ENCODE measurements at places on chromosomes 5 and 9.

DNA sequence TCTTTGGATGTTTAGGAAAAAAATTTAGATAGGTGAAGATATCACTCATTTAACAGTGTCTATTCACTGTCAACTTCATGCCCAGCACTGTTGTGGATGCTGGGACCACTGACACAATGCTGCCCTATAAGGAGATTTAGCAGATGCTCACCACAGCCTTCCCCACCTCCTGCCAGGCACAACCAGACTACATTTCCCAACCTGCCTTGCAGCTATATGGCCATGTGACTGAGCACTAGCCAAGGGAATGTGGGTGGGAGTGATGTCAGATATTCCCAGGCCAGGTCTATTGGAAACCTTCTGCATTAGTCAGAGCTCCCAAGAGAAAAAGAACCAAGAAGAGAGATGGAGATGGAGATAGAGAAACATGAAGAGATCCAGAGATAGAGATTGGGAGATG is 302.6 kb upstream of the TAS2R1 start:
- no peak for DNase-seq

GRCh38 chr9:89622933-89623861 is 18.4 kb downstream of the GADD45G start:
- DNase-seq = no peak

GRCh38 chr5:154264549-154265196 is 74.1 kb downstream of the GALNT10 start:
- no peak for DNase-seq

DNA sequence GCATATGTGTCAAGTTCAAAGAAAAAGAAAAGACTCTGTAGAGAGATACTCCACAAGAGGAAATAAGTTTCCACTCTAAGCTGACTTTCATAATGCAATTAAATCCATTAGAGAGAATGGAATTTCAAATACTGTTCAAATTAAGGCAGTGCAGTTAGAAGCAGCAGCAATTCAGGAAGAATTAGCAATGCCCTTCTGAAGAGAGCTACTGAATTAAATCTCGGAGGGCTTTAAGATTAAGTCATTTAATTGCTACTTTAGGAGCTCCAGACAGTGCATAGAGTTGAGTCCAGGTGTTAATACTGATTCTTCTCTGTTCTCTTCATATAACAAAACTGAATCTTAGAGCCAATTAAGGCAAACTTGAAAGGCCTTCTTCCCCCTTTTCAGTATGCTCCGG is 8.5 kb downstream of the CDH12 start:
- DNase-seq = no peak

- no peak for DNase-seq
Measured at GRCh38 chr9:106723926-106724325, 139.0 kb upstream of the ZNF462 start.

- DNase-seq = no peak
Measured at GRCh38 chr5:68947986-68948385, 145.8 kb upstream of the SLC30A5 start.

DNA sequence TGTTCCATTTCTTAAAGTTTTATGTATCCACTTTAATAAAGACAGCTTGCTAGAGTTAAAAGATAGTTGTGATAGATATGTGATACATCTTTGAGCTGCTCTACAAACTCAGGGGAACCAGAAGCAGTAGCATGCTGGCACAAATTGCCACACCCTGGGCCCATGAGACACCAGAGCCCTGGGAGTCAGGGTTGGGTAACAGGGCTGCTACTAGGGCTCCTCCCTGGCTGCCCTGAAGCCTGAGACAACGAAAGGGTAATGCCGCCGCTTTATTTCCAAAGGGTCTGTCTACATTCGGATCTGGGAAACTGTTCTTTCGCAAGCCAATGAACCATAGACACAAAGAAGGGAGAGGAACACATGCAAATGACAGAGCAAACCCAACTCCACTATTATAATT is 29.2 kb downstream of the PTPN3 start:
- DNase-seq = no peak

DNA sequence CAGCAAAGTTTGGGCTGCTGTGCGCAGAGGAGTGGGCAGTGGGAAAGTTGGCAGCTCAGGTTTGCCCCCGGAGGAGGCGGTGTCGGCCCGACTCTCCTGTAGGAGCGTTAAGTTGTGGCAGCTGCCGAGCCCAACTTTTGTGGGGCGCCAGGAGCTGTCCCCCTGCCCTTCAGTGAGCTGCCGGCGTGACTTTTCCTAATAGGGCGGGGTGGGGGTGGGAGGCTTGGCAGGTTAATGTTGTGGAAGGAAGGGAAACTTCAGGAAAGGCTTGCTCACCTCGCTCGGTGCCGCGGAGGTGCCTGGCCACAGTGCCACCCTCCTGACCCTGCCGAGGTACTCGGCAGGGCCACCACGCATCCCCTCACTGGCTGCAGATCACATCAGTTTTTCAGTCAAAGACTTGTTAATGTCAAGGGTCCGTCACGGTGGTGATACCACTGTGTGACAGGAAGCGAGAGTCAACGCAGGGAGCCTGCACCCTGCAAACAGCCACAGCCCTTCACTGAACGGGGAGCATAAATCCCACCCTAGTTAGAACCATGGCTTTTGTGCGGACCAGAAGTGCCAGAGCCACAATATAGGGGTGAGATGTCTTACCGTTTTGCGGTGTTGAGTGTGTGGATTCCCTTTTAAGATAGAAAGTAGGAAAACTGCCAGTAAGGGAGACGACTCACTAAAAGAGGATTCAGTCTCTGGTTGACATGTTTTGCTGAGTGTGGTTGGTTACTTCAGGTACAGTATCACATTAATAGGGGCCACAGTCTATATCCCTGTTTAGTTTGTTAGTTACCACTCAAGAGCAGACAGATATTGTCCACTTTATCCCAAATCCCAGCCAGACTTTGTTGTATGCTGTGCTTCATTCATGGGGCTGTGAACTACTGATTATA is 796 bp downstream of the LNPEP start:
- peak; percentile 11 for DNase-seq

DNA sequence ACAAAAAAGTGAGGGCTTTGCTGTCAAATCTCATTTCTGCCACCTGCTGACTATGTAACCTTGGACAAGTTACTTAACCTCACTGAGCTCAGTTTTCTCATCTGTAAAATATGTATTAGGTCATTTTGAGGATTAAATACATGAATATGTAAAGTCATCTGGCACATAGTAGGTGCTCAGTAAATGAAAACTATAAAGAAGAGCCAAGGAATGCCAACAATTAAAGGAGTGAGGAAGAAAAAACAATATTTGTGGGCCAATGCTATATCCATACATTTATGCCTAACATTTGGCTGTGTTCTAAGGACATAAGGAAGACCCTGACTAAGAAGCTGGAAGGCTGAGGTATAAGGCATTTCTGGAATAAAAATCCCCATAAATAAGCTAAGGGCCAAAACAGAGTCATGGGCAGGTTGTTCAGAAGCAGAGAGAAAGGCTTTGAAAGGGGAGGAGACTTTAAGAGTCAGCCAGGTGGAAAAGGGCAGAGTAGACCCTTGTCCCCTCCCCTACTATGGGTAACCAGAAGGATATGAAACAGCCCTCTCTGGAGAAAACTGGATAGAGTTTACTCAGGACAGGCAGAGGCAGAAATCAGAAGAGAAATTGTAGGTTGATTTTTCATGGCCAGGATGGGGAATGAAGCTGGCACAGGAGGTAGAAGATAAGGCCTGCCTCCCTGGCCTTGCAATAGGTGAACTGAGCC is 47.6 kb upstream of the SIL1 start:
- no peak for DNase-seq

- no peak for DNase-seq
Measured at GRCh38 chr9:78605041-78606000, 308.4 kb downstream of the PSAT1 start.

DNA sequence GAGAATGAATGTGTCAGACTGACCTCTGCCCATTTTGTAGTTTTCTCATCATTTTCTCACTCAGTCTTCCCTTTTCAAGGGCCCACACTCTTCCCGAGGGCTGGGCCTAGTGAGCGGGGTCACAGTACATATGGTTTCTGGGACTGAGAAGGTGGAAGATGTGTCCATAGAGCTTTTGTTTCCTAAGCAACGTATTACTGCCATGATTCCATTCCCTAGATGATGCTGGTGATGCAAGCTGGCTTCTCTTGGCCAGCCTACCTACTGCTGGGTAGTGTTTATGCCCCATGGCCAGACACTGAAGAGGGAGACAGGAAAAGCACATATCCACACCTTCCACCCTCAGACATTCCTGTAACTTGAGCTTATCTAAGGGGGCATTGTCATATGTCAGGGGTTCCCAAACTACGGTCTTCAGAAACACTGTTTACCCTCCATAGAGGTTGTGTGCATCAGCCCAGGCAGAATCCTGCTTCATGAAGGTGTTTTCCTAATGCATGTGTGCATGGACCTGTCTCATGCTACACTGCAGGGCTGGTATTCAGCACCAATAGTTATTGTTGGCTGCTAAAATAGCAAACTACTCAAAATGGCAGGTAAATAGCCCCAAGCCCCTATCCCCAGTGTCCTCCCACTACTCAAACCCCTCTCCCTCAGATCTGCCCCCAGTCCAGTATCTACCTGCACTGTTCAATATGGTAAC is 9.5 kb downstream of the IRF1 start:
- no peak for DNase-seq

DNA sequence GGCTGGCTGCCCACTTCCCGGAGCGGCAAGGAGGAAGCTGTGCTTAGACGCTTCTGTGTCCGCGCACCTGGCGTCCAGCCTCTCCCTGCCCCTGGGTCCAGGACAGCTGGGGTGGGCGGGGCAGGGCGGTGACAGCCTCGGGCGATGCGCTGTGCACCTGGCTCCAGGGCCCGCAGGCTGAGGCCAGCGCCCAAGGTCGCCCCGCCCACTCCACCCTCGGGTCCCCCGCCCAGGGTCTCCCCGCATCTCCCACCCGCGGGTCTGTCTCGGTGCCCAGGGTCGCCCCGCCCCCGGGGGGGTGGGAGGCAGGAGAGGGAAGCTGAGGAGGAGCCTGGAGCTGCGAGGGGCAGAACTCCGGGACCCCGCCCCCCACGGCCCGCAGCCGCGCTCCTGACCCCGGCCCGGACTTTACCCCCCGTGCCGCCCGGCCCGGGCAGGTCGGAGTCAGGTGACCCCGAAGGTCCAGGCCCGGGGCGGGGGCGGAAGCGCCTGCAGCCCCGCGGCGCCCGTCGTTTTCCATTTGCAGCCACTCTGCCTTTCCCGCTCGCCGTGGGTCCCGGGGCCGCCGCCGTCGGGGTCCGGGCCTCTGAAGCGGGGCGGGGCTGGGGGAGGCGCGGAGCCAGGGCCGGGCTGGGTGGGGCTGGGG is at the start of gene ENTPD8:
TSS of gene ENTPD8 (minus strand) at position 69 of the 646 bp plus-strand sequence. CDS start 3,072 bp downstream, outside the sequence.
- no peak for DNase-seq

DNA sequence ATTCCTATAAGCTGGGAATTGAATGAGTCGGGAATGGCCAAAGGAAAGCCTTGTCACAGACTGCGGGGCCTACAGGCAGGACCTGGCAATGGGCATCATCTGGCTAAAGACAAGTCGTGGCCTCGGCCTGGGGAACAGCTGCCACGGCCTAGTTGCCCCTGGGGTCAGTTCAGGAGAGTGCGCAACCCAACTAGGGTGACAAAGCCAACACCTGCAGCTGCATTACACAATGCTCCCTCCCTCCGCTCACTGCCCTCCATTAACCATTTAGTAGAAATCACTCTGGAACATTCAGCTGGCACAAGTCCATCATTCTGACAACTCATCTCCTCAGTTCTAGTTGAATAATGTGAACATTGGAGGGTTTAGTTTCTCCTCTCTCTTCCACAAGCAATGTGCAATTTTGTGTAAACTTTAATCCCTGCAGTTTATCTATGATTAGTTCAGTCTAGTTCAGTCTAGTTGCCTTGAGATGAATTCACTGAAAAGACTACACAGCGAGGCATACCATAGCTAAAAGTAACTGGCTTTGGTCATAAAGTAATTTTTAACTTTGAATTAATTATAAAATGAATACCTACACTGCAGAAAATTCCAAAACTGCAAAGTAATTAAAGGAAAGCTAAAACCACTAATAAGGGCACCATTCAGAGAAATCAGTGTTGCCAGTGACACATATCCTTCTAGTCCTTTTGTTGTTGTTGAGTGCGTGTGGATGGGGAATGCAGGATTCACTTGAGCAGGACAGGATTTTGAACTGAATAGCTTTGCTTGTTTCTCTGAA is 5.1 kb downstream of the GLDC start:
- no peak for DNase-seq

DNA sequence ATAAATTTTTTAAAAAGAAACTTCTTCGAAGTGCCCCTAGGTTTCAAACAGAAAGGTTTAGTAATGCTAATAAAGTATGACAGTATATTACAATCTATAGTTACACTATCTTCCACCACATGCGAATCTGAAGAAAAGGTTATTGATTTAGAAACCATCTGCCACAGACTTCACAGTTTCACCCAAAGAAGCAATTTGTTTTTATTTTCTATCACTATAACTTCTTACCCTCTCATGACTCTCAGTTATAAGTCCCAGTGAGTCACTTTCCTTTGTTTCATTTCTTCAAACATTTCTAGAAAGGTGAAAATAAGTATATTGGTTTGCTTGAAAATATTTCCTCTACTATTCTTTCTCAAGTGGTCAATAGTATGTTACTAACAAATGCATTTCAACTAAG is 93.6 kb downstream of the MCTP1 start:
- DNase-seq = no peak

GRCh38 chr5:173613433-173614159 is 2.9 kb downstream of the BOD1 start:
- no peak for DNase-seq

- DNase-seq = no peak
Measured at GRCh38 chr5:133746834-133747233, 134.5 kb upstream of the FSTL4 start.

DNA sequence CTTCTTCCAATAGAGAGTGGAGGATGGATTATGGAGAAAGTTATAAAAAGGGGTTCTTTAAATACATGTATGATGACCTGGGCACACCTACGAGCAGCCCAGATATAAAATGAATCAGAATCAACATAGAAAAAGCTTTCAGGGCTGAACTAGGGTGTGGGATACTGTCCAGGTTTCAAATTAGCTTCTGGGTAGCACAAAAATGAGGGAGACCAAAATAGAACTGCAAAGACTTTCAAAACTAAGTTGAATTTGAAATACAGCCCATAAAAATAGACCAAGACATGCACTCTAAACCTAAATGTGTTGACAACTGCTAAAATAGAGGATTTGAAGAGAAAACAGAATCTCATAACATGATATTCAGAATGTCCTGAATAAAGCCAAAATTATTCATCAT is 17.0 kb downstream of the ZNF484 start:
- no peak for DNase-seq

GRCh38 chr5:135222171-135222681 is 176.8 kb downstream of the MACROH2A1 start:
- no peak for DNase-seq

GRCh38 chr5:127872494-127872893 is 169.3 kb downstream of the CCDC192 start:
- no peak for DNase-seq

DNA sequence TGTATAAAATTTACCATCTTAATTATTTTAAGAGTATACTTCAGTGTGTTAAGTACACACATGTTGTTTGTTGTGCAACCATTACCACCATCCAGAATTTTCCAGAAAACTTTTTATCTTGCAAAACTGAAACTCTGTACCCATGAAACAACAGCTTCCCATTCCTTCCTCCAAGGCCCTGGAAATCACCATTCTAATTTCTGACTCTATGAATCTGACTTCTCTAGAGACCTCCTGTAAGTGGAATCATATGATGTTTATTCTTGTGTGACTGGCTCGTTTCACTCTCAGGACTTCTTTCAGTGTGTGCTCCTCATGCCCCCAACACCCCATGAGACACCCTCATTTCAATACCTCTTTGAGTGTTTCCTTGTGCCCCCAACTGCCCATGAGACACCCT is 60.4 kb upstream of the COL15A1 start:
- DNase-seq = no peak
